ENCODE measurements at places on chromosomes 5 and 9.

GRCh38 chr9:122216798-122217418 lies 11.8 kb downstream of the LHX6 start:
- DNase-seq, result no peak

DNA sequence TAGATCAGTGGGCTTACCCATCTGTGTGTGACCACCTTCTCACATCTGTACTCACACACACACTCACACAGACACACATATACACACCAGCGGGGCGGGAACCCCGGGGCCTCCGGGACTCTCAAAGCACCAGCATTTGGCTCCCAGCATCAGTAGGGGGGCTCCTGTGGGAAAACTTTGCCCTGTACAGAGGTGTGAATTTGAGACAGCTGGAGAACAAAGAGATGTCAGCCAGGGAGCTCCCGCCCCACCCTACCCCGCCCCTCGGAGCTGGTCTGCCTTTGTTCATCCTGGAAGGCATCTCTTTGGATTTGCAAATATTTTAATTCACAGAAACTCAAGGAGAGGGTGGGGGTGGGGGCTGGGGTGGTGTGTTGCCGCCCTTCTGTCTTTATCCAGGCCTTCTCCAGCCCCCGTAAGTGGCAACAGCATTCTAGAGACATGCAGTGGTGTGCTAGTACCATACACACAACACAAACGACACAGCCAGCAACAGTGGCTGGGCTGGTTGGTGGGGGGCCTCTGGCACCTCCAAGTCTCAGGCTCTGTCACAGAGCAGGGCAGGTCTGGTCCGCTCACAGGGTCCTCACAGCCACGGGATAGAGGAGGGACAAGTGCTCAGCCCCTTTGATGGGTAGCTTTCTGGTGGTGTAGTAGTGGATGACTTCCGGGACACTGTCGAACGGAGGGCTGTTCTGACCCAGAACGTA lies 15.5 kb upstream of the SLC25A51 start:
- DNase-seq, result no peak

GRCh38 chr9:129270903-129271431 lies 92.9 kb upstream of the IER5L start:
- DNase-seq, result no peak

- DNase-seq, result no peak
Measured at GRCh38 chr5:167406513-167406912, 884.9 kb upstream of the WWC1 start.

GRCh38 chr5:144247131-144247530 lies 76.5 kb downstream of the KCTD16 start:
- no peak for DNase-seq

GRCh38 chr5:139733698-139734538 lies 61.7 kb upstream of the PSD2 start:
- DNase-seq, result no peak

DNA sequence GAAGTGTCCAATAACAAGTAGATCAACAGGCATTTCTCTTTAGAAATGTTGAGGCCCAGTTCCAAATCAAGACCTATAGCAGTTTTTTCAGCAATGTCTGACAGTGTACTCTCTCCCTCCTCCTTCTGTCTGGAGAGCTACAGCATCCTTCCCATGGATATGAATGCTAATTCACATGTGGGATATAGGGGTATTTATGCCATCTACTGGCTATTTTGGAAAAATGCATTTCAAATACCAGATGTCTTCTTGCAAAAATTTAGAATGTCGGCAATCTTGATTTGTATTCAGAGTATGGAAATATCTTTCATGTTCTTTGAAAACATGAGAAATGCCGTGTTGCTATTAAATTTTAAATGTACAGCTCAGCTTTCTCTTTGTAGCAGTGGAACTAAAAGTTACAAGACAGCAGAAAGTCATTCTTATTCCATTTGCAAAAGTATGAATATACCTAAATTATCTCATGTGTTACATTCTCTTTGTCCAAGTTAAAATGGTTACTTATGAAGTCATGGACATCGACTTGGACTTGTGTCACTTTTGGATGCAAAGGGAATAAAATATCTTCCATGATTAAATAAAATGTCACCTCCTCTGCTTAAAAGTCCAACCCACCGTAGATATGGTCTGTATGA lies 647.8 kb downstream of the TAF11L14 start:
- DNase-seq, result no peak

All from HCT116 (cell line).